Bladder microvascular endothelial cell (primary cell): ENCODE measurements at places on chromosomes 12 and 14. TPM values are rescaled to one million over a fixed set of nuclear protein-coding genes. Genes with fewer than 3 reads are reported as not detected.

Gene TMEM263
- total RNA-seq = 34.5 and 62.3 TPM in 2 replicates

Gene PPP4R4
- total RNA-seq = under 0.01 and 0.16 TPM in 2 replicates

Gene NKX2-1
- total RNA-seq = not detected in 2 replicates

Gene CNTN1
- total RNA-seq = not detected in 2 replicates

Gene ITGB7
- total RNA-seq = 0.49 TPM in 1 of 2 replicates, not detected in the other

Gene CCER1
- total RNA-seq = under 0.01 TPM in 1 of 2 replicates, not detected in the other

Gene AKAP5
- 0.32 and 0.82 TPM in 2 replicates for total RNA-seq

Gene METTL1
- 2.4 and 5.6 TPM in 2 replicates for total RNA-seq

Gene CLEC4D
- total RNA-seq = not detected in 2 replicates
